Activated naive CD4-positive, alpha-beta T cell treated with anti-CD3 and anti-CD28 coated beads, Interleukin-2, amount 50 U/mL, for 72 hours (primary cell): ENCODE measurements at places on chromosomes 12 and 14. TPM values are rescaled to one million over a fixed set of nuclear protein-coding genes. Genes with fewer than 3 reads are reported as not detected.

Gene MMP14
- total RNA-seq: 0.68 TPM

Gene SMCO2
- 0.37 TPM for total RNA-seq

Gene CLEC1B
- total RNA-seq: not detected

Gene ANO4
- total RNA-seq: not detected

Gene FGF23
- not detected for total RNA-seq

Gene TMPRSS12
- total RNA-seq: not detected

Gene GNB3
- 1.8 TPM for total RNA-seq

Gene FSCB
- total RNA-seq: not detected

Gene BIN2
- total RNA-seq: 33.8 TPM

Gene RNASE7
- not detected for total RNA-seq

Gene CLEC9A
- total RNA-seq: not detected

Gene TM9SF1
- 24.6 TPM for total RNA-seq

Gene B4GALNT1
- 2.6 TPM for total RNA-seq

Gene CLEC4D
- not detected for total RNA-seq

Gene LAG3
- 117 TPM for total RNA-seq

Gene RASSF9
- total RNA-seq: not detected

Gene PABPN1
- 232 TPM for total RNA-seq

Gene AKAP3
- total RNA-seq: 4.2 TPM

Gene CRIP2
- 0.34 TPM for total RNA-seq

Gene GLIPR1L1
- not detected for total RNA-seq

Gene LRRC43
- 0.47 TPM for total RNA-seq

Gene GPR84
- 2.0 TPM for total RNA-seq
